Placental epithelial cell (primary cell): ENCODE measurements at places on chromosomes 3 and 15. TPM values are rescaled to one million over a fixed set of nuclear protein-coding genes. Genes with fewer than 3 reads are reported as not detected.

The MUC20 gene
- total RNA-seq: 1.1 and 12.6 TPM in 2 replicates

The ZPLD1 gene
- not detected in 2 replicates for total RNA-seq

The SLC28A2 gene
- total RNA-seq: not detected in 2 replicates

The CDHR4 gene
- 0.54 and 1.2 TPM in 2 replicates for total RNA-seq

The MUC13 gene
- total RNA-seq: not detected in 2 replicates

The PDCD6IP gene
- total RNA-seq: 153 and 271 TPM in 2 replicates

The UROC1 gene
- not detected in 2 replicates for total RNA-seq

The GP9 gene
- not detected in 2 replicates for total RNA-seq

The CCR3 gene
- total RNA-seq: 0.33 TPM in 1 of 2 replicates, not detected in the other

The BDH1 gene
- total RNA-seq: 3.9 and 4.1 TPM in 2 replicates

The SEMA5B gene
- not detected in 2 replicates for total RNA-seq

The C3orf22 gene
- total RNA-seq: not detected in 2 replicates

The WDR93 gene
- 0.11 and 0.39 TPM in 2 replicates for total RNA-seq

The SCAPER gene
- 13.6 and 20.4 TPM in 2 replicates for total RNA-seq

The KLHL6 gene
- not detected in 2 replicates for total RNA-seq

The ZNF80 gene
- under 0.01 TPM in 1 of 2 replicates, not detected in the other for total RNA-seq

The GOLGA8T gene
- total RNA-seq: not detected in 2 replicates

The UNC45A gene
- 76.6 and 94.1 TPM in 2 replicates for total RNA-seq

The B3GALNT1 gene
- 7.5 and 14.6 TPM in 2 replicates for total RNA-seq

The DAPK2 gene
- under 0.01 and 0.39 TPM in 2 replicates for total RNA-seq

The GADL1 gene
- not detected in 2 replicates for total RNA-seq

The ZIC1 gene
- total RNA-seq: 0.43 TPM in 1 of 2 replicates, not detected in the other

The ZBTB11 gene
- total RNA-seq: 24.1 and 24.7 TPM in 2 replicates

The OR5K2 gene
- not detected in 2 replicates for total RNA-seq

The MAP6D1 gene
- 4.3 and 11.0 TPM in 2 replicates for total RNA-seq

The STRC gene
- total RNA-seq: 0.33 and 0.79 TPM in 2 replicates

The TERC gene
- 334 and 374 TPM in 2 replicates for total RNA-seq

The LRRC31 gene
- total RNA-seq: not detected in 2 replicates

The TLR9 gene
- total RNA-seq: under 0.01 and 0.11 TPM in 2 replicates

The TMEM266 gene
- total RNA-seq: 3.0 and 3.1 TPM in 2 replicates

The CLDN18 gene
- total RNA-seq: not detected in 2 replicates

The CCR2 gene
- not detected in 2 replicates for total RNA-seq

The CCDC9B gene
- 23.6 and 34.8 TPM in 2 replicates for total RNA-seq

The GOLGA8G gene
- under 0.01 TPM in 1 of 2 replicates, not detected in the other for total RNA-seq

The TF gene
- total RNA-seq: under 0.01 TPM in 1 of 2 replicates, not detected in the other

The CHL1 gene
- total RNA-seq: not detected in 2 replicates

The KCTD6 gene
- total RNA-seq: 6.6 and 7.1 TPM in 2 replicates

The CPLX3 gene
- not detected in 2 replicates for total RNA-seq

The GP5 gene
- not detected in 2 replicates for total RNA-seq

The CCRL2 gene
- not detected in 2 replicates for total RNA-seq

The EEFSEC gene
- 4.3 and 9.9 TPM in 2 replicates for total RNA-seq
